ENCODE measurements at places on chromosomes 4 and X.

DNA sequence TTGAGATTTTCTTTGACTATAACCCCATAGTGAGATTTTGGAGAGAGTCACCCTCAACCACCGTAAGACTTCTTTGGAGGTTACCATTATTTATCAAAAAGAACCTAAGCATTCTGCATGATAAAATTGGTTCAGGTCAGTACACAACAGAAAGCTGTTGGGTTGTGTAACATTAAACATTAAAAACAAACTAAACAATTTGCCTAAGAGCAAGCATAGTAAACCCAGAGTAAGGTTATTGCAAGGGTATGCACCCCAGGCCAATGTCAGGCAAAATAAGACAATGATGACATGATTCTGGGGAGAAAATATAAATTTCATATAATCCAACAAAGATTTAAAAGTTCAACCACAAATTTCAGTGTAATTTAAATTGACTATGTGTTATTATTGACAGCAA, 472.4 kb downstream of the SH2D1A start:
- DNase-seq, result no peak

DNA sequence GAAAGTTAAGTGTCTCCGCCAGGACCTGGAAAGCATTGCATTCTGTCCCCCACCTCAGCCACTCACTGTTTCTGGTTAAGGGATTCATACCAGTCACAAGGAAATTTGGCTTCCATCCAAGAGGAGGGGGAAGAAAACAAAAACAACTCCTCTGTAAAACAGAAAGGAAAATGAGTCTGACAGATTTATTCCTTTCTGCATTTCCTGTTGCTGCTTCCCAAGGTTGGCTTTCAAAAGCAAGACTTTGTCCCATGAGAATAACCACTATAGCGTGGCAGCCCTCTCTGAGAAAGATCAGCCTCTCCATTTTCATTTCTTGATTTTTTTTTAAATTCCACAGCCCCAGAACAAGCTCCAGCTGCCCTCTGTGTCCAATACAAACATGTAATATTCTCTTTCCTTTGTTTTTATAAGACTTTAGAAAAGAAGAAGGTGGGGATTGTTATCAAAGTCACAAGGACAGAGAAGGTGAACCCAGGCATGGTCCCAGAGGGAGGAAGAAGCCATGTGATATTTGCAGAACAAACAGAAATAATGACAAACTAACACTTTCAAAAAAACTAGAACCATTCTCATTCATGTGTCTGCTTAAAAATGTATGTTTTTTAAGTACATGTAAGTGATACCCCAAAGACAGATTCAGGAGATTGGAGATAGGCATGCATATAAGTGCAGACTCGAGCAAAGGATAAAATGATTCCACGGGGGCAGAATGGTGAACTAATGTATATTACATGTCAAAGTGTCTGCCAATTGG, 90.7 kb upstream of the DCLK2 start:
- no peak for DNase-seq

DNA sequence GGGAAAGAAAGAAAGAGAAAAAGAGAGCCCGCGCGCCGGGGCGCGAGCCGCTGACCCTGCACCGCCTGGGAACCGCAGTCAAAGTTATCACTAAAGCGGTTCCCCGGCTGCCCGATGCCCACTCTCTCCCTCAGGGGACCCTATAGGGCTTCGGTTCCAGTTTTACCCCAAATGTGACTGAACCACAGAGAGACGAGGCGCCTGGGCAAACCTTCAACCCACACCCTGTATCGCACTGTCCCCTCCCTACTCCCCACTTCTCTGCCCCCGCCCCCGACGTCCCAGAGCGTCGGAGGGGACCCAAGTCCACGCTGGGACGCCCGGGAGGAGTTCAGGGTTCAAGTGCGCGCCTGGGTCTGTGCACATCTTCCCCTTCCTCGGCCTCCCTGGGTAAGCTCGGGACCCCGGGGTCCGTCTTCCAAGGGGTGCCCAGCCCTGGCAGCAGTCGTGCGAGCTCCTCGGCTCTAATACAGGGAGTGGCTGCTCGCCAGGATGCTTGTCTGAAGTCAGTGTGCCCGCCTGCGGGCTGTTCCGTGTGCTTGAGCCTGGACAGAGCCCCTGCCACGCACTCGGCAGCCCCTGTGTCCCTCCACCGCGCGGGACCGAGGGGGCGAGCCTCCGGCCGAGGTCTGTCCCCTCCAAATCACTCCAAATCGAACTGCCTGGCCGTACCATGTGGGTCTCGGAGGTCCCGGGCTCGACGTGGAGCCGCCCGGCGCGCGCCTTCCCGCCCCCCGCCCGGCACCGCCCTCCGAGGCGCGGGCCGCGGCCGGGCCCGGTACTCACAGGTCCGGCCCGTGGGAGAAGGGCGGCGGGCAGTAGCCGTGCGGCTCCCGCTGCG, 960 bp downstream of the TRPC3 start:
- DNase-seq, result no peak

- no peak for DNase-seq
Measured at GRCh38 chr4:52094376-52095145, 43.5 kb downstream of the SPATA18 start.

DNA sequence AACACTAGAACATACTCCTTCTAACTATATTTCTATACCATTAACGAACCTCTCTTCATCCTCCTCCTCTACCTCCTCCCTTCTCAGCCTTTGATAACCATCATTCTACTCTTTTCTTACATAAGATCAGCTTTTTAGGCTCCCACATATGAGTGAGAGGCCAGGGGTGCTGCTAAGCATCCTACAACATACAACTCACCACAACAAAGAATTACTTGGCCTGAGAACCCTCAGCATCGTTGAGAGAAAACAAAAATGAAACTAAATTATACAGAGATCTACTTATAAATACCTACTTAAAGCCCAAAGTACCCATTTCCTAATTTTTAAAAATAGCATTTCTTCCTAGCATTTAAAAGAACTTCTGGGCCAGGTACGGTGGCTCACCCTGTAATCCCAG, 77.7 kb downstream of the CC2D2A start:
- DNase-seq, result no peak

- no peak for DNase-seq
Measured at GRCh38 chr4:116118221-116118620, 967.2 kb downstream of the TRAM1L1 start.

DNA sequence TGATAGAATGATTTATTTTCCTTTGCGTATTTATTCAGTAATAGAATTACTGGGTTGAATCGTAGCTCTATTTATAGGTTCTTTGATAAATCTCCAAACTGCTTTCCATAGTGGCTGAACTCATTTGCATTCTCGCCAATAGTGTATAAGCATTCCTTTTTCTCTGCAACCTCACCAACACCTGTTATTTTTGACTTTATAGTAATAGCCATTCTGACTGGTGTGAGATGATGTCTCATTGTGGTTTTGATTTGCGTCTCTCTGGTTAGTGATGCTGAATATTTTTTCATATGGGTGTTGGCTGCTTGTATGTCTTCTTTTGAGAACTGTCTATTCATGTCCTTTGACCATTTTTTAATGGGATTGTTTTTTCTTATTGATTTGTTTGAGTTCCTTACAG, 160.7 kb downstream of the MID1IP1 start:
- no peak for DNase-seq
